Urothelium cell line (cell line): ENCODE measurements at places on chromosomes 5 and 9.

- no peak for DNase-seq
These were observed 65.8 kb upstream of the TBC1D2 start for GRCh38 chr9:98321269-98321668.

DNA sequence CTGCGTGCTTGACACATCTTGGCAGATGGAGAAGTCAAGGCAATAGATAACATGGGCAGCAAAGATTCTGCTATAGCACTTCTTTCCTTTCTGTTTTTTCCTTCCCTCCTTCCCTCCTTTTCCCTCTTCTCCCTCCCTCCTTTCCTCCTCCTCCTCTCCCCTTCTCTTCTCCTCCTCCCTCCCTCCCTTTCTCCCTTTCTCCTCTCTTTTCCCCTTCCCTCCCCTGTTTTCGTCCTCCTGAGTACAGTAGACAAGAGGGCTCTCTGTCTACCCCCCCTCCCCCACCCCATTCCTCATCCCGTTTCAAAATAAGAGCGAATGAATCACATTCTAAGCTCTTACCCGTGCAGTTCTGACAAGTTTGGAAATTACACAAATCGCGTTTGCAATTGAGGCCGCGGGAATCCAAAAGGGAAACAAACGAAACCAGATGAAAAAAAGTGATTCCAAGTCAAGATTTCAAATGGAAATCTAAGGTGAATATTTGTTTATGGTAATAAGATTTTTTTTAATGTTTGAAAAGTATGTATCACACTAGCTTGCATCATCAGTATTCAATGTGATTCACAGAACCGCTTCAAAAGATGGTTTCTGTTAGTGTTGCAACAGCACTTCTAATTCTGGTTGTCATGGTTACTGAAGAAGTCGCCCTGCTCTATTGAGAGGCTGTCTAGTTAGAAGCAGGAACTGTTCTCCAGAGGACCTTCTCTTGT is 1.3 kb downstream of the NIM1K start:
- peak; percentile 79 for DNase-seq

- no peak for DNase-seq
These were observed 139.6 kb downstream of the MTX3 start for GRCh38 chr5:79851391-79851863.

GRCh38 chr9:15253786-15254185 is 53.2 kb downstream of the TTC39B start:
- DNase-seq = no peak
